GM19239 (cell line): ENCODE measurements at places on chromosomes 2 and 18.

DNA sequence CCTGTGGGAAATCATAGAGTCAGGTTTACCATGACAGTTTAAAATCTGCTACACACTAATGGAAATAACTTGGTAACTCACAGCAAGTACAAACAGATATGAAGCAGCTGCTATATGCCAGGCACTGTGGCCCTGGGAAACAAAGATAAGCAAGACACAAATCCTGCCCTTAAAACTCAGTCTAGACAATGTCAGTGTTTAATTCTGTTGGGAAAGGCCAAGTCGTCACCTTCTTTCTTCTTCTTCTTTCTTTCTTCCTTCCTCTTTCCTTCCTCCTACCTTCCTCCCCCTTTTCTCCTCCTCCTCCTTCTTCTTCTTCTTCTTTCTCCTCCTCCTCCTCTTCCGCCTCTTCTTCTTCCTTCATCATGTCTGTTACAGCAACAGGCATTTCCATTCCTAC, 26.8 kb downstream of the PLEK start:
- no peak for DNase-seq

GRCh38 chr2:125004106-125004800, 979.2 kb downstream of the CNTNAP5 start:
- DNase-seq, result no peak

DNA sequence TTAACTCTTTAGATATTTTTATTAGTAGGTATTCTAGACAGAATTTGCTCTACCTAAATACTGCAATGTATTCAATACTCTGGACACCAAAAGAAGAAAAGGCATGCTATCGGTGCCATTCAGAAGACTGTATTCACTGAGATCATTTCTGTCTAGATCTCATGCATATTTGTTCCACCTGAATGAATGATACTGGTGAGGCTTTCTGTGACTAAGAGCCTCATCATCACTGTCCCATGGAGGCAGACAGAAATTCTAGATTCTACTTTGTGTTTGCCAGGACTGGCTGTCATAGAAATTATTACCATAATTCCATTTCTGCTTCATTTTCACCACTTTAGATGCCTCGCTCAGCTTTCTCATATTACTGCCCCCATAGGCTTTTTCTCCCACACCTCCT, 340.7 kb downstream of the MBD2 start:
- DNase-seq, result no peak

- DNase-seq, result no peak
Measured at GRCh38 chr2:169670215-169670651, 24.0 kb downstream of the CFAP210 start.

GRCh38 chr2:230968921-230969658, 26.8 kb upstream of the SPATA3 start:
- DNase-seq, result no peak

- DNase-seq, result no peak
Measured at GRCh38 chr2:43154685-43155084, 71.7 kb downstream of the ZFP36L2 start.

GRCh38 chr2:58991357-58991756, 750.2 kb upstream of the FANCL start:
- DNase-seq, result no peak

DNA sequence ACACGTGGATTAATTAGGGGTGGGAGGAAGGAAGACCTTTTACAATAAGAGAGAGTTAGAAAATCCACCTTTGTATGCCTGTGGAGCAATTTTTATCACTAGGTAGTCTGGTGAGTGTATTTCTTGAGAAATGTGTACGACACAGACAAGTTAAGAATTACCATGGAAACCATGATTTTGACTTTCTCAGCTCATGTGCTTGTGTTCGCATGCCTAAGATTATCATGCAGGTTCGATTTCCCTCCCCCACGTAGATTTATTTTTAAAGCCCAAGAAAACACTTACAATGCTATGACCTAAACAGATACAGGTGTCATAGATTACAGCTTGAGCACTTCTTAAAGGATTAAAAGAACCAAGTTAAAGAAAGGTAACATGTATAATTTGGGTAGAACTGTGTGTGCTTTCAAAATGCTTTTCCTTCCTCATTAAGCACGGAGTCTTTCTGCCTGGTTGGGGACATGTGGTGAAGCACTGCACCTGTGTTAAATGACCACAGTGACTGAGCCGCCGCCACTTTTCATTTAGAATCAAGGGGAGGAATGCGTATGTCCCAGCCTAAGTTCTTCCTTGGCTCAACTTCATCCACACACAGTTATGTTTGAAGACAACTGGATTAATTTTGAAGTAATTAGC, 16.6 kb downstream of the SERTAD2 start:
- DNase-seq, result no peak

DNA sequence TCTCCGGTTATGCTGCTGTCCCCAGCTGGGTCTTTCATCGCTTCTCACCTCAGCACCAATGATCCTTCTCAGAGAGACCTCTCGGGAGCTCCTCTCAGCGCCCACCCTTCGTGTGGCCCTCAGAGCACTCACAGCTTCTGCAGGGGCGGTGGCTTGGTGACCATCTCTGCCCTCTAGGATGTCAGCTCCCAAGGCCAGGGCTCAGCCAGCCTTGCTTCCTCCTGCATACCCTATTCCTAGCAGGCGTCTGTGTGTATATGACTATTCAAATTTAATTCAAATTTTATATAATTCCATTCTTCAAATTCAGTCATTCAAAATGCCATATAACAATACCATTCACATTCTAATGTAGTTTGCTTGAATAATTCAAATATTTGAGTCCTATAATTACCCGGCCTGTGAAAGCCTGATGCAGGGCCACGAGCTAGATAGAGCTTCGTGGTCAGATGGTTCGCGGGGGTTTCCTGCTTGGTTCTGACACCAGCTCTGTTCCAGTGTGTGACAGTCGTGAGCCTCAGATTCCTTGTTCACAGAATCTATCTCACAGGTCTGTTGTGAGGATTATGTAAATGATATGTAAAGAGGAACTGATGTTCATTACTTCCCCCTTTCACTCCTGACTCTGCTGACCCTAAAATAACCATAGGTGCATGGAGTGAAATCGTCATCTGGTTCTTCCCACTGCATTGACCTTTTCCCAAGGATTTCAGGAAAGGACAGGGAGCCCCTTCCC, 94.0 kb upstream of the CNGA3 start:
- DNase-seq, result peak; percentile 7
